HT1080 (cell line): ENCODE measurements at places on chromosomes 5 and 9.

- no peak for DNase-seq
Measured at GRCh38 chr5:31889001-31889561, 250.2 kb downstream of the PDZD2 start.

DNA sequence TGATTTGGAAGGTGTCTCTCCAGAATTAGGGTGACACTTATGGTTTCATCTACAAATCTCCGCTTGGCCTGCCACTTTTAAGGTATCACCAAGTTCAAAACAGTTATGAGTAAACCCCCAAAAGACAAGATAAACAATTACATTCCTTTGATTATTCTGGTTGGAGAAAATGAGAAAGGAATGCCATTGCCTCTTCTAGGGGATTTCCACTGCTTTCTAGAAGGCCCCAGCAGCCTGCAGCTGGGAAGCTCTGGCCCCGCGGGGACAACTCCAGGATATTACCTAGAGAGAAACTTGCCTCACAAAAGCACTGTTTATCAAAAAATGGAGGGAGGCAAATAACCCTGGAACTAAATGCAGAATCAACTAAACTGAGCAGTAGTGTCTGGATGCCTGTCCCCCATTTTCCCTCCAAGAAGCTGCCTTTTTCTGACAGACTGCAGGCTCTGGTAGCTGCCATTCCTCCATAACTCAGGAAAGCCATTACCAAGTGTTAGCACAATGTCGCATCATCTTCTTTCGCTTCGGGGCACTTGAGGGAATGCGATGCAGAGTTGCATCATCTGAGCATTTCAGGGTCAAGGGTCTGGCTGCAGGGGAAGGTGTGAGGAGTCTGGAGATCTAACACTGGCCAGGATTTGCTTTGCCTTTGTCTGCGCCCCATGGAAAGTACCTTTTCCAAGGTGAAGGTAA lies 71.5 kb upstream of the PLPP6 start:
- DNase-seq = no peak

- no peak for DNase-seq
Measured at GRCh38 chr5:119243888-119244287, 111.9 kb upstream of the TNFAIP8 start.

GRCh38 chr9:108475813-108476212 lies 380.0 kb downstream of the ACTL7B start:
- no peak for DNase-seq
